B cell (primary cell): ENCODE measurements at places on chromosomes 3 and 15.

- DNase-seq, result no peak
Measured at GRCh38 chr15:67021455-67021854, 43.9 kb upstream of the SMAD3 start.

GRCh38 chr15:57215326-57215725, 161.0 kb upstream of the CGNL1 start:
- DNase-seq, result no peak

GRCh38 chr15:43483297-43484128, 9.4 kb downstream of the TP53BP1 start:
- peak; percentile 28 for DNase-seq

DNA sequence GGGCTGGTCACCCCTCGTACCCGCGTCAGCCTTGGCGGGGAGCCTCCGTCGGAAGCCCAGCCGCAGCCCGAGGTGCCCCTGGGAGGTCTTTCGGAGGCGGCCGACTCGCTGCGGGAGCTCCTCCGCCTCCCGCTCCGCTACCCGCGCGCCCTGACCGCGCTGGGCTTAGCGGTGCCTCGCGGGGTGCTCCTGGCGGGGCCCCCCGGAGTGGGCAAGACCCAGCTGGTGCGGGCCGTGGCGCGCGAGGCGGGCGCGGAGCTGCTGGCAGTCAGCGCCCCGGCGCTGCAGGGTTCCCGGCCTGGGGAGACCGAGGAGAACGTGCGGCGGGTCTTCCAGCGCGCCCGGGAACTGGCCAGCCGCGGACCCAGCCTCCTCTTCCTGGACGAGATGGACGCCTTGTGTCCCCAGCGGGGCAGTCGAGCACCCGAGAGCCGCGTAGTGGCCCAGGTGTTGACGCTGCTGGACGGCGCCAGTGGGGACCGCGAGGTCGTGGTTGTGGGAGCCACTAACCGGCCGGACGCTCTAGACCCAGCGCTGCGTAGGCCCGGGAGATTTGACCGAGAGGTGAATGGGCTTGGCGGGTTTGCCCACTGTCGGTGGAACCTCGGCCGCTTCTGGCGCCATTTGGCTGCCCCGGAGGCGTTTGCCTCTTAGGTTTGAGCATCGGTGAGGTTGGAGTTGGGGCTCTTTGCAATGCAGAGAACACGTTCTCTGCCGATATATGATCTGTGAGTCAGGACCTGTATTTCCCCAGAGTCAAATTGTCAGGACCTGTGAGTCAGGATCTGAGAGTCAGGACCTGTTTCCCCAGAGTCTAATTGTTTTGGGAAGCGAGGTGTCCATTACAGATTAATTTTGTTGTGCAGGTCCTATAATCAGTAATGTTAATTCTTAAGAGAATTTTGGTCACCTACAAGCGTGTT, 24.9 kb upstream of the GATM start:
- DNase-seq, result no peak

GRCh38 chr15:31840849-31841476, 189.4 kb upstream of the CHRNA7 start:
- DNase-seq, result no peak

DNA sequence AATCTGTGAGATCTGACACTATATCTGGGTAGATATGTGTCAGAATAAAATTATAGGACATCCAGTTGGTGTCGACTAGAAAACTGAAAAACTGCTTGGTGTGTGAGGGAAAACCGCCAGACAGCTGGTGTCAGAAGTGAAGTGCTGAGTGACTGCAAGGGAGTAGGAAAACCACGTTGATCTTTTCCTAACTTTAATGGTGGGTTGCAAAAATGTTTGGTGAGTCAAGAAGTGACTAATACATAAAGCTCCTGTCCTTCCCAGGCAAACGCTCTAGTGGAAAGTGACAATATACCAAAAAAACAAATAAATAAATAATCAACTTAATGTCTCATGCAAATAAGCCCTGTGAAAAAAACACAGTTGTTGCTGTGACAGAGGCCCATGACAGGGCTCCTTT, 7.3 kb upstream of the CD96 start:
- peak; percentile 1 for DNase-seq

DNA sequence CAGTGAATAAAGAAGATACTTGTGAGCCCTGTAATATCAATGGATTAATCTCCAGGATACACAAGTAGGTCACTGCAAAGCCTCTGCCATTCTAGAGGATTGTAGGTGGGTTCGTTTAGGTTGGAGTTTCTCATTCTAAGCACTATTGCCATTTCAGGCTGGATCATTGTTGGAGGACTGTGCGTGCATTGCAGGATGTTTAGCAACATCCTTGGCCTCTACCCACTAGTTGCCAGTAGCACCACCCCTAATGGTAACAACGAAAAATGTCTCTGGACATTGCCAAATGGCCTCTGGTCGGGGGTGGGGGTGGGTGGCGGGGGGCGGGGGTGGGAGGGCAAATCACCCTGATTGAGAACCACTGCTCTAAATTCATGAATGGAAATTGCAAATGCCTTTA, 4.9 kb upstream of the IFT57 start:
- no peak for DNase-seq

GRCh38 chr3:46934498-46935167, 41.9 kb downstream of the CCDC12 start:
- DNase-seq, result no peak

- DNase-seq, result no peak
Measured at GRCh38 chr3:59535791-59536221, 486.0 kb upstream of the CFAP20DC start.

- no peak for DNase-seq
Measured at GRCh38 chr15:89858661-89859458, 34.9 kb downstream of the AP3S2 start.

GRCh38 chr15:100959066-100960050, 40.2 kb downstream of the LRRK1 start:
- DNase-seq, result no peak
